ENCODE measurements at places on chromosomes 3 and 15.
A peak's percentile ranks its signal among the peaks of the same experiment; 100 is the strongest.

GRCh38 chr15:92277776-92278175 is 115.9 kb upstream of the ST8SIA2 start:
- DNase-seq = peak; percentile 13

GRCh38 chr3:179073816-179074215 is 2.2 kb upstream of the ZMAT3 start:
- DNase-seq = no peak

DNA sequence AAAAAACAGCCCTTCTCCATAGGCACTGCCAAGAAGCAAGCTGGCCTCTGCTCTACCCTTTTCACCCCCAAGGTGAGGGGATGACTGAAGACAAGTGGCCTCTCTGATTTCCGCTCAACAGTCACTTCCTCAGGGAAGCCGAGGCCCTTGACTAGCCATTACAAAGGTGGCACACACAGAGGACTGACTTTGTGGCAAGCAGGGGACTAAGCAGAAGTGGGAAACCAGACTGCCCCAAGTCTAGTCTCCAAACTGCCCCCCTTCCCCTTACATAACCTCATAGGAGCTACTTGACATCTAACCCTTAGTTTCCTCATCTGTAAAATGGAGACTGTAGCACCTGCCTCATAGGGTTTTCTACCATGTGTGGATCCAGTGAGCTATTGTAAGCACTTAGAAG is 118.9 kb downstream of the FOXP1 start:
- no peak for DNase-seq

GRCh38 chr15:55916666-55917409 is 76.6 kb downstream of the NEDD4 start:
- DNase-seq = no peak

GRCh38 chr15:36557364-36557763 is 22.1 kb upstream of the CDIN1 start:
- no peak for DNase-seq

- no peak for DNase-seq
Observed at GRCh38 chr15:88623061-88623460, 1.9 kb downstream of the AEN start.

DNA sequence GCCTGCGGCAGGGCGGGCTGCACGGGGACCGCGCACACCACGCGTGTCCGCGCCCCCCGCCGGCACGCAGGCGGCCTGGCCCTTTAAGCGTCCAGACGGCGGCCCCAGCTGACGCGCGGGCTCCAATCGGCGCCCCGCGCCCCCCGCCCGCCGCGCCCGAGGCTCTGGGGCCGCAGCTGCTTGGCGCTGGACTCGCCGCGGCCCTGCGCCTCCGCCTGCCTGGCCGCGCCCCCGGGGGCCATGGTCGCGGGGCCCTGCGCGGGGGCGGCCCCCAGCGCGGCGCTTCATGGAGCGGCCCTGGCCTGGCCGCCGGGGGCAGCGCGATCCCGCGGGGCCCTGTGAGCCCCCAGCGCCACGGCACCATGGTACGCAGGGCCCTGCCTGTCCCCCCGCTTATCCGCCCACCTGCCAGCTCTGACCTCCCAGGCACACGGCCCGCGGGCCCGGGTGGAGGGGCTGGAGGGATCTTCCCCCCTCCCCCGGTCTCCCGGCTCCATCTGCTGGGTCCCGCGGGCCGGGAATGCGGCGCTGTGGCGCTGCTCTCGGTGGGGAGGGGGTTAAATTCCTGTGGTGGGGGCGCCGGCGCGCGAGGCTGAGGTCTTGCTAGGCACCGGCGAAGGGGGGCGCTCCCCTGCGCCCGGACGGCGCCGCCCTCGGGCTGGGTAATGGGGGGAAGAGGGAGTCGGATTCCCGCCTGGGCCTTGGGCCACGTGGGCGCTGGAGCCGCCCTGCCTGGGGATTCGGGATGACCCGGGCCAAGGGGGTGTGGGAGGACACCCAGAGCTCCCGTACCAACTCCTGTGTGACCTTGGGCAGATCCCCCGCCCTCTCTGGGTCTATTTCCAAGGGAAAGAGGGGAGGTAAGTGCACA is 1.1 kb downstream of the ZBTB47 start:
- peak; percentile 92 for DNase-seq

- DNase-seq = no peak
Observed at GRCh38 chr3:106813742-106814141, 563.5 kb upstream of the CCDC54 start.

GRCh38 chr15:60720493-60721256 is 241.7 kb upstream of the ICE2 start:
- DNase-seq = no peak
